ENCODE measurements at places on chromosomes 11 and 22. TPM values are rescaled to one million over a fixed set of nuclear protein-coding genes. Genes with fewer than 3 reads are reported as not detected.

Gene STK33
- polyA plus RNA-seq = 29.2 TPM

- DNase-seq = no peak
Observed at GRCh38 chr11:121465709-121466062, 12.9 kb upstream of the SORL1-AS1 start.

- DNase-seq = no peak
Observed at GRCh38 chr22:31748490-31748889, 1.4 kb downstream of the PRR14L start.

- no peak for DNase-seq
Observed at GRCh38 chr22:36606114-36606513, 77.1 kb upstream of the EIF3D start.
